8988T (cell line): ENCODE measurements at places on chromosomes 4 and X.

DNA sequence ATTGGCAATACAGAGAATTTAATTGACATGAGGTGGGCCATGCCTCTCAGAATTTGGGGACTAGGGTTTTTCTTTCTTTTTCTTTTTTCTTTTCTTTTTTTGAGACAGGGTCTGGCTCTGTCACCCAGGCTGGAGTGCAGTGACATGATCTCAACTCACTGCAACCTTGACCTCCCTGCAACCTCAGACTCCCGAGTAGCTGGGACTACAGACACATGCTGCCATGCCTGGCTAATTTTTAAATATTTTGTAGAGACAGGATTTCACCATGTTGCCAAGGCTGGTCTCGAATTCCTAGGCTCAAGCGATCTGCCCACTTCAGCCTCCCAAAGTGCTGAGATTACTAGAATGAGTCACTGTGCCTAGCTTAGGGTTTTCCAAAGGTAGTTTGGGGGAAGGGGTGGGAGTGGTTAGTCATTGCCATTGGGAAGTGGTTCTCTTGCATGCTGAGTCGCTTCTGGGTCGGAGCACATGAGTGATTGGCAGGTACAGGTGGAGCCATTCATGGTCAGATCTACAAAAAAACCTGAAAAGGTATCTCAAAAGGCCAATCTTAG is 54.5 kb downstream of the MID2 start:
- no peak for DNase-seq

DNA sequence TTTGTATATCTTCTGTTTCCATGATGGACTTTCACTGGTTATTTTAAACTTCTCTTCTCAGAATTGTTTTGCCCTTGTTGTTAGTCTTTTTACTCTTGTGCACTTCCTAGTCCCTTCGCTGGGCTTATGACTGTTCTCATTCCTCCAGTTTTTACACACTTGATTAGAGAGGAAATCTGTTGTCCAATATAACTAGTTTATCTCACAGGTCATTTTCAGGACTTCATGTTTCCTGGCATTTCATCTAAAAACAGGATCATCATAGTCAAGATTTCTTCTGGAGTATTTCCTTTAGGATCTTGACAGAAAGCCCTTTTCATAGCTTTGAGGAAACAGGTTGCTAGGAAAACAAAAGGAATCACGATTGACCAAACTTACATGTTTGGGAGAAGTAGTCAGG is 3.0 kb downstream of the FNIP2 start:
- DNase-seq = no peak

DNA sequence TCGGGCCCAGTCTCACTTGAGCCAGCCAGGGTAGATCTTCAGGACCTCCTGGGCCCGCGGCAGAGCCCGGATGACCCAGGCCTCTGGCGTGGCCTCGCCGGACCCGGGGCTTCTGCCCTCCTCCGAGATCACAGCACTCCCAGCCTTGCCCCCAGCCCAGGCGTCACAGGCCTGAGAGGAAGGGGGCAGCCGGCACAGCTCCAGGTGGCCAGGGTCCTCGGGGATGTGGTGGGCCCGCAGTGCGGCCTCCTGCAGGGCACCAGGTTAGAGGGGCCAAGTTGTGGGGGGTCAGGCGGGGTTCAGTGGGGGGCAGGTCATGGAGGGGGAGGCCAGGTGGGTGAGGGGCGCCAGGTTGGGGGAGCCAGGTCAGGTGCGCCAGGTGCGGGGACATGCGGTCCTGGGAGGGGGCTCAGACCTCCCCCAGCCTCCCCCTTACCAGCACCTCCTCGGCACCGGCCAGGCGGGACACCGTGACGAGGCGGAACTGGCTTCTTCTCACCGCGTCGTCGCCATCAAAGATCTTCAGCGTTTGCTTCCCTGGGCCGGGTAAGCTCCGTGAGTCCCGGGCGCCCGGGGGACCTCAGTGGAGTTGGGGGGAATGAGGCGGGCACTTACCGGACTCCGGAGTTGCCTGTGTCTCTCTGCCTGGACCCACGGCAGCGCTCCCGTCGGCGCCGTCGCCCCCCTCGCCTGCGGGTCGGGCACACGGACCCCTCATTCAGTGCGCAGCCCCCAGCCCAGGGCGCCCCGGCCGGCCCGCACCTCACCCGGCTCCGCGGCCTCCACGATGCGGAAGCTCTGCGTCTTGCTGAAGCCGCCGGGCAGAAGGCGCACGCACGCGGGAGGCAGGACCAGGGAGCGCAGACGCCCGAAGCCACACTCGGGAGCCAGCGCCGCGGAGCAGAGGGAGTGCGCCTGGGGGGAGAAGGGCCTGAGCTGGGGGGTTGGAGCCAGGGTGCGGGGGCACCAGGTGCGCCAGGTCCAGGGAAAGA is 6.0 kb downstream of the DGKQ start:
- no peak for DNase-seq

GRCh38 chr4:38625508-38625907 is 38.5 kb upstream of the KLF3 start:
- no peak for DNase-seq

DNA sequence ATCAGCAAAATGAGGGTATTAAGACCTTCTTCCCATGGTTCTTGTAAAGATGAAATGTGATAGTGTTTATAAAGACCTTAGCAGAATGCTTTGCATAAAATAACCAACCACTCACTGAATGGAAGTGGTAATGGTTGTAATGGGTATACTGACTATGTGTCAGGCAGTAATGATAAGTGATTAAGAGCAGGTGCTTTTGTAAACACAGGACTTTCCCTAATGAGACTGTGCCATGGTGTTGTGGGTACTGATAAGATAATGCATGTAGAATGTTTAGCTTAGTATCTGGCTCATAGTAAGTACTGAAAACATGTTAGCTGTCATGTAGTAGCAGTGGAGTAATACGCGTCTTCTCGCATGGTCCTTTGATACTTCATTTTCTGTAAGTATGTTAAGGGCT is 6.9 kb downstream of the LSM6 start:
- no peak for DNase-seq

- no peak for DNase-seq
These were observed 608.3 kb upstream of the PCDH10 start for GRCh38 chr4:132540797-132541196.

GRCh38 chrX:41634284-41634683 is 54.5 kb upstream of the GPR34 start:
- DNase-seq = no peak

DNA sequence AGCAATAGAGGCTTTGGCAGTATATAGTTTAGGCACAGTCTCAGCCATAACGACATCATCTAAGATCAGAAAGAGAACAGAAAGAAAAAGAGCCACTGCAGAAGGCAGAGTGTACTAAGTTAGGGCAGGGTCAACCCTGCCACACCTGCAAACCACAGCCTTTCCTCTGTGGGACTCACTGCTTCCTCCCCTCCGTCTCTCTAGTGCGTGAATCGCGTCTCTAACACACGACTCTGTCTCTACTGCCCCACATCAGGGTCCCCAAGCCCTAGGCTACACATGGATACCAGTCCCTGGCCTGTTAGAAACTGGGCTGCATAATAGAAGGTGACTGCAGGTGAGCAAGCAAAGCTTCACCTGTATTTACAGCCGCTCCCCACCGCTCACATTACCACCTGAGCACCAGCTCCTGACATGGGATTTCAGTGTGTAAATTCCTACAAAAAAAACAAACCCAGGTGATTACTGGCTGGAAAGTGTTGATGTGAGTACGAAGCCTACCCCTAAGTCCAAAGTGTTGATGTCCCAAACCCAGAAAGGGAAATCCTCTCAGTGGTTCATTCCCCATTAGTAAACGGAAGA is 128.9 kb downstream of the PRKX start:
- no peak for DNase-seq

GRCh38 chr4:1964443-1964842 is 44.3 kb downstream of the NELFA start:
- no peak for DNase-seq
